ENCODE measurements at places on chromosomes 12 and 14. TPM values are rescaled to one million over a fixed set of nuclear protein-coding genes. Genes with fewer than 3 reads are reported as not detected.

DNA sequence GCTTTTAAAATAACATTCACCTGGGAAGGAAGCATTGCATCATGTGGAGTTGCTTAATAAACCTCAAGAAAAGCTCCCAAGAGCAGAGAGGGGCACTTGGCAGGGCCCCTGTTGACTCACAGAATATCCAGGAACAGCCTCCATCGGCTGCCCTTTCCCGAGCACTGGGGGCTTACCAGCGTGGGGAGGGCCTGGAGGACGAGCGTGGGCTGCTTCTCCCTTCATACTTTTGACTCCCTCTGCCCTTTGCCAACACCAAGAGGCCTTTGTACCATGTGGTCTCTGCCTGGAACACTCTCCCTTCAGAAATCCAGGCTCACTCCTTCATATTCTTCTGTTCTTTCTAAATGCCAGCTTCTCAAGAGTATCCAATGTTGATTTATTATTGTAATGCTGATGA lies 492.1 kb upstream of the TMEM132C start:
- DNase-seq, result no peak

DNA sequence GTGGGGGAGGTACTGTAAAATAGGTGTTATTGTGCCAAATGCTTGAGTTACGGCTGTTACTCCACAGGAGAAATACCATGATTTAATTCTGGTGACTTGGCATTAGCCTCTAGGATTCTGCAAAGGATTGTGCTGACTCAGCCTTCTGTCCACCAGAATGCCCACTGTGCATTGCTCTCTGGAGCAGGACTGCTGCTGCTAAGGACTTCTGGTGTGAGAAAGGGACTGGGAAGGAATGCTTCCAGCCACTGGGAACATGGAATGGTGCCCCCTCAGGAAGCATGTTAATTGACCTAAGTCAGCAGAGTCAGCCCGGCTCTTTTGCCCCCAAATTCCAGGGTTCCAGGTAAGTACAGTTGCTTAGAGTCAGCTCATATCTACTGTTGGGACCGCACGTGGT lies 32.9 kb downstream of the ZFHX2 start:
- peak; percentile 66 for DNase-seq

DNA sequence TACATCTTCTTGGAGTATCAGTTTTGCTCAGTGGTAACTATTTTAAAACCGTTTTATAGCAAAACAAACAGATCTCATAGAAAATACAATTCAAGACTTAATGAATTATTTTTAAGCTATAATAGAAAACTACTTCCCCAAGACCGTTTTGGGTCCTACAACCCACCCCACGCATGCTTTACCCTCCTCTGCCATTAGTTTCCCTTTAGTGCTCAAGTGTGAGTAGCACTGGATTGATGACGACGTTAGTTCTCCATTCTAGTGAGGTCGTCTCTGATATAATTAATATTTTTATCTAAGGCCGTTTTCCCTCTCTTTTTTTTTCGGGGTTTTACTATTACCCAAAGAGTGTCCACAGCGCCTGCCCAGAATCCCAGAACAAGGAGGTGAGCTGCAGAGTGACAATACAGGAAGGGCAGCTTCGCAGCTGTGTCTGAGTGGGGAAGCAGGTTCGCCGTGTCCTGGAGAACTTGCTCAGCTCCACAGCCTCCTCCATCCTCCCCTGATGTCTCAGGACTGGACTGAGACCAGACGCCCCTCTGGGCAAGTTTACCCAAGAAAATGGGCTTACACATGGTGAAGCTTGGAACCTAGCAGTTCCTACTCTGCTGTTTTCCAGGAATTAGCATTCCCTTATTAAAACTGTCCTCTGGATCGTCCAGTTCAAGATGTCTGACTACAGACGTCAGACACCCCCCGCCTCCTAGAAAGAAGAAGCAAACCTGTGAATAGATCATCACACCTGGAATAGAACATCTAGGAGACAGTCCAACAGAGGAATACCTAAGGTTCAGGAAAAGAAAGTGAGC lies 31.9 kb upstream of the MON2 start:
- no peak for DNase-seq

DNA sequence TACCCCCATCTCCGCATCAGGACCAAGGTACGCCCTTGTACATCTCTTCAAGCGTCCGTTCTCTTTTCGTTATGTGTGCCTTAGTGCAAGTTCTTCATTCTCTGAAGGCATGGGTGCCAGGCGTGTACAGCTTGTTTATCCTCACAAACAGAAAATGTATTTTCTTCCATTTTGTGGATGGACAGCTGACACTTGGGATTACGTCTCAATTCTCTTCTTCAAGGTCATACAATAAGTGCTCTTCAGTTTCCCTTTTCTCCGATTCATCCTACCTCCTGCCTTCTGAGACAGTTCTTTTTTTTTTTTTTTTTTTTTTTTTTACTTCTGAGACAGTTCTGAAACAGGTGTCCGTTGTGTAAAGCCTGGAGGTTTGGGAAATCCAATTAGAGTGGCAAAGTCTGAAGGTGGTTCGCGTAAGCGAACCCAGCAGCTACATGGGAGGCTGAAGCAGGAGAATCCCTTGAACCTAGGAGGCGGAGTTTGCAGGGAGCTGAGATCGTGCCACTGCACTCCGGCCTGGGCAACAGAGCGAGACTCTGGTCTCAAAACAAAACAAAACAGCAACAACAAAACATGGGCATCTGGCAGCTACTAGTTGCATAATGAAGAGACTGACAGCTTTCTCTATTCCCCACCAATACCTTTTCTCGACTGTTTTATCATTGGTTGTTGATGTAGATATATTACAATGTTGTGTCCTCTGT lies 734 bp downstream of the COX6A1 start:
- no peak for DNase-seq

DNA sequence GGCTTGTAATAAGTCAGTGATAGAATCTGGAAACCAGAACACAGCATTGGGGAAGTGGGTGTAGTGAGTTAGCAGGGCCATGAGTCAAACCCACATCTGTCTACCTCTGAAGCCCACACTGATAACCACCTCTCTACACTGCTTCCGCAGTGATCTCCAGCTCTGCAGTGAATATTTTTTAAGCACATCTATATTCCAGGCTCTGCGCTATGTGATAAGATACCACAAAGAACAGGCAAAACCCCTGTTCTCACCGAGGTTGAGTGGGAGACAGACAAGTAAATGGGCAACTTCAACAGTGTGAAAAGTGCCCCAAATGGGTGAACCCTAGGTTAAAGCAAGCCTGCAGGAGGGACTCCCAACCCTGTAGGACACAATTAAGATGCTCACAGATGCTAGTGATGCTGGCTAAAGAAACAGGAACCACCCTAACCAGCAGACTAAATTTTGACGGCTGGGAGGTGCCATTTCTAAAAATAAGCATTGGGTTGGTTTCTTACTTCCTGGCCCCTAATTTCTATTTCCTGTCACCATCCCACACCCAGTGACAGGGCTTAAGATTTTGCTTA lies 375.0 kb downstream of the DPF3 start:
- no peak for DNase-seq

DNA sequence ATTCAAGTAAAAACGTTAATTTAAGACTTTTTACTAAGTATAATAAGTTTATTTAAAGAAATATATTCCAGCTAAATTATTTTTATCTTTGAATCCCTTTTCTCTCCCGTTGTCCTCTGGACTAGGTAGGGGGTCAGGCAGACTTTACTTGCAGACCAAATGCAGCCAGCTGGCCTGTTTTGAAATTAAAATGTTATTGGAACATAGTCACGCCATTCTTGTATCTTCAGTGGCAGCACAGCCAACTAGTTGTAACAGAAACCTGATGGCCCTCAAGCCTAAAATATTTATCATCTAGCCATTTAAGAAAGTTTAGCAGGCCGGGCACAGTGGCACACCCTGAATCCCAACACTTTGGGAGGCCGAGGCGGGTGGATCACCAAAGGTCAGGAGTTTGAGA lies 52.7 kb downstream of the BCAT1 start:
- DNase-seq, result no peak

DNA sequence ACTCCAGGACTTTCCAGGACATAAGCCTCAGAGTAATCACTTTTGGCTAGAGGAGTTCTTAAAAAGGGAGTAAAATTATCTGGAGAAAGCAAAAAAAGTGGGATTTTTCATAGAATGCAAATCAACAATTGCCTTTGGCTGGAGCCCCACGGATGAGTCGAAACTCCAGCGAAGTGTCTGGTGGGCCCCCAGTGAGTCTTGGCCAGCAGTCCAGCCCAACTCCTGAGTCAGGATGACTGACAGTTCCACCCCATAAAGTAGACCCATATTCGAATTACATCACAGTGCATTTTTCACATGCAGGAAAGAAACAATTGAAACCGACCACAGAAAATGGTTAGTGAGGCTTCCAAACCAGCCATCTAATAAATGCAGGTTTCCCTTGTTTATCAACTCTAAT lies 265.7 kb downstream of the BCL11B start:
- no peak for DNase-seq

DNA sequence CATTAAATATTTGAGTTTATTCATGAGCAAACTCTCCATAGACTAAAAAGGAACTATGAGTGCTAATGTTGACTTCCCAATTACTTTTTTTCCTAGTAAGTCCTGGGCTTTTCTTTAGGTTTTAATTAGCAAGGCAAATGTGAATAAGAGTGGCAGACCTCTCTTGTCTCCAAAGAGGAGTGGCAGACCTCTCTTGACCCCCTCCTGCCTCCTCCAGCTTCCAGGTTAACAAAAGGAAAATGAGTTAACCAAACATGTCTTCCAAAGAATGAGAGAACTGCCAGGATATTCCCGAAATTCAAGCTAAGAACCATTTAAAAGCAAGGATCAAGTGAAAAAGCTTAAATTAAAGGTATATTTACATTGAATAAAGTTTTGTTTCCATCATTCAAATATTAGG lies 253.2 kb downstream of the MDGA2 start:
- peak; percentile 68 for DNase-seq

GRCh38 chr14:69696204-69696527 lies 70.8 kb upstream of the SRSF5 start:
- no peak for DNase-seq

GRCh38 chr14:74457565-74457895 lies 31.5 kb upstream of the SYNDIG1L start:
- DNase-seq, result no peak

DNA sequence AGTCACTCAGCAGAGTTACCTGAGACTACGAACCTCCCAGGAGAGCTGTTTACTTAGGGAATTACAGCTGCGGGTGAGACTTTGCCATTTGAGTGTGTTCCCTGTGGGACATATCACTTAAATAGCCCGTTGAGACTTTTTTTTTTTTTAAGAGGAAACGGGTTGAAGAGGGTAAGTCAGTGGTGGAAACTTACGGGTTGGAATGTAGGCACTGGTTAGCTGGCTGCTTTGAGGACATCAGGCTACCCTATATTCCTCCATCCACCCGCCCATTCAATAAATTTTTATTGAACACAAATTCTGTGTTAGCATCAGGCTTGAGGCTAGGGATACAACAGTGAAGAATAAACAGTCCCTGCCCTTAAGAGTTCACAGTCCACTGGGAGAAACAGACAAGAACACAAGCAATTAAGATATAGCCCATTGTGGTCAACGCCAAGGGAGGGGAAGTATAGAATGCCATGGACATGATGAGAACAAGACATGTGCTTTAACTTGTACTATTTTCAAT lies 88.1 kb upstream of the CPSF6 start:
- DNase-seq, result no peak

- DNase-seq, result no peak
Observed at GRCh38 chr12:46788072-46788887, 37.5 kb downstream of the SLC38A4 start.

- DNase-seq, result peak; percentile 75
Observed at GRCh38 chr12:12701457-12701856, 5.5 kb upstream of the GPR19 start.

- no peak for DNase-seq
Observed at GRCh38 chr12:31605531-31605930, 14.6 kb upstream of the DENND5B start.

FGF23 gene
- total RNA-seq, result 0.56 TPM

KITLG gene
- total RNA-seq, result 10.7 TPM

ABHD4 gene
- total RNA-seq, result 38.8 TPM

SERPINA1 gene
- total RNA-seq, result not detected

AICDA gene
- total RNA-seq, result not detected

GPR84 gene
- total RNA-seq, result not detected

INHBE gene
- 29.0 TPM for total RNA-seq

Measured in GM23338 (cell line).